ENCODE measurements at places on chromosomes 1 and 21.

GRCh38 chr1:55035904-55036303 is 3.4 kb upstream of the PCSK9 start:
- DNase-seq: no peak

GRCh38 chr1:165169028-165169427 is 187.5 kb downstream of the LMX1A start:
- no peak for DNase-seq

GRCh38 chr1:240230816-240231215 is 139.1 kb downstream of the FMN2 start:
- no peak for DNase-seq

GRCh38 chr1:219071209-219071608 is 102.5 kb upstream of the LYPLAL1 start:
- DNase-seq: no peak

DNA sequence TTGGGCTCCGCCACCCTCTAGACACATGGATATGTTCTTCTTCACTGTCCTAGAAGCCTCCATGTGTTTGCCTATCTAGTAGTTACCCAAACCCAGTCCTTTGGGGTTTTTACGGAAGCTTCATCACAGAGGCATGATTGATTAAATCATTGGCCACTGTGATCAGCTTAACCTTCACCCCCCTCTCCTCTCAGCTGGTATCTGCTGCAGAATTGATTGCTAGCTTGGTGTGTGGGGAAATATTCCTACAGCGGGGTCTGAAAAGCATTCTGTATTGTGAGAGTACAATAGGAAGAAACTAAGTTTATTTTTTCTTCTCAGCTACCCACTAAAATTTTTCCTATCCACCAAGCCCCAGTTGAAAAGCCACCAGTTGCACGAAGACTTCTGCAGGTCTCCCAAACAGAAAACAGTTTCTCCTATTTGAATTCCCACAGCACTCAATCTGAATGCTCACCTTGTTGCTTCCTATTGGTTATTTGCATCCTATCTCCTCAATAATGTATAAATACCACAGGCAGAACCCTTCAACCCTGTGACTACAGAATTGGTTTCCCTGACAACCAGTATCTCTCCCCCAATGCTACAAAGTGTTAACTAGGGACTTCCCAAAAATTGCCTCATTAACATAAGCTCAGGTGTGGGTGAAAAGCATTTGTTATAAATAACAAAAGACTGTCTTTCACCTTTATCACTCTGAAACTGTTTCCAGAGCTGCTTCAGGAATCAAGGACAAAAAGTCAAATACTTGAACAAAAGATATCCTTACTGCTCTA is 9.3 kb upstream of the VANGL1 start:
- no peak for DNase-seq

DNA sequence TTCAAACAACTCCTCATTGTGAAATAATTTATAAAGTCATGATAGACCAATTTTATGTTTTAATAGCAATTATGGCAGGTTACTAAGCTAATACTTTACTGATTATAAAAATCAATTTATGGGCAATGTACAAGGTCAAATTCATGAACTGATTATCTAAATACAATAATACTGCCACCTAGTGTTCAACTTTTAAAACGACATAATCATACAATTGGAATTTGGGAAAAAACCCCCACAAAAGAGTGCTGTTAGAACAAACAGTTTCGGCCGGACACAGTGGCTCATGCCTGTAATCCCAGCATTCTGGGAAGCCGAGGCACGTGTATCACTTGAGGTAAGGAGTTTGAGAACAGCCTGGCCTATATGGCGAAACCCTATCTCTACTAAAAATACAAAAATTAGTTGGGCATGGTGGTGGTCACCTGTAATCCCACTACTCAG is 14.0 kb downstream of the GTF2B start:
- DNase-seq: no peak

GRCh38 chr21:33848249-33848953 is 67.2 kb downstream of the ATP5PO start:
- DNase-seq: no peak

- no peak for DNase-seq
Observed at GRCh38 chr1:45013551-45014209, 1.6 kb downstream of the UROD start.

DNA sequence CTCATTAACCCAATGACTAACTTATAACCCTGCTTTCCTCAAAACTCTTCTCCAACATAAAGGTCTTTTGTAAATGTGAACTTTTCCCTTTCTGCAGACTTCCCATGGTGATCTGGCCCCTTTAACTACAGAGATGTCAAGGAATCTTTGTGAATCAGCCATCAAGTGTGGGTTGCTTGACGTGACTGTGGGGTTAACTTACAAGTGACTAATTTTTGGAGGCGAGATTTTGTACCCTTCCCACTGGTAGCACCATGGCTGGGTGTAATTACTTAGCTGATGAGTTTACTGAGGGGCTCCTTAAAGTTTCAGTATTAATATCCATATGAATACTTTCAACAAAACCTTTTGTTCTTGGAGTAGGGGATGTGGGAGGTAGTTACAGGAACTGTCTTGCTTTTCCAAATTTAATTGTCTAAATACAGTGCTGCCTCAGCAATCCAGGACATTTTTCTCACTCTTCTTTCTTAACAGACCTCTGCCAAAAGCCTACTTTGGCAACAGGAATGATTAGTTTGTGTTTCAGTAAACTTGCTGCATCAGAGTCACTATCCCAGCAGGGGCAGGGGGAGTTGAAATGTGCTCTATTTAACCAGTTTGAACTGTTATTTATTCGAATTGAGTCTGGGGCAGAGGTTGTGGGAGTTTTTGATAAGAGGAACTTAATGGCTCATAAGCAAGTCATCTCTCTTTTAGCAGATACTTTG is 217.3 kb upstream of the FGGY start:
- DNase-seq: peak; percentile 3

DNA sequence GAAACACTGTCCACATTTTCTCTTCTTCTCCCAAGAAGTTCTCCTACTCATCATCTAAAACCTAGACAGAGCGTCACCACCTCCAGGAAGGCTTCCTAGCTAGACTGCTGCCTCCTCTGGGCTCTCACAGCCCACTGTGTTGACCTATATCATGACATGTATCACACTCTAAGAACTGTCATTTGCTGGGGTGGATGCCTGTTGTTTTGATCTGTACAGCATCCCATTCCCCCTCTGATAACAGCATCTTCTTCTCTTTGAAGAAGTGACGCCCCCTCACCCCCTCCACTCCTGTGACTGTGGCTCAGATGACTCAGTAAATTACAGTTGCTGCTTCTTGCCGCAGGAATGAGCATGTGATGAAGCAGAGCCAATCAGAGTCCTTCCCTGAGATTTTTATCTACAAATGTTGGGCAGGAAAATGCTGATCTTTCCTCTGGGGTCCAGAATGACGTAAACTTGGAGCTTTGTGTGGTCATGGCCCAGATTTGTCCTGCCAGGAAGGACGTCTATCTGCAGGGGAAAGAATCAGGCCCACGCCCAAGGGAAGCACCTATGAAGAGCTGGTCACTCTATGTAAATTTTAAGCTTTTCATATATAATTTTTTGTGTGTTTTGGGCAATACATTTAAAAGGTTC is 28.0 kb upstream of the FOXO6 start:
- DNase-seq: peak; percentile 55

GRCh38 chr1:112359961-112360767 is 35.9 kb upstream of the CTTNBP2NL start:
- DNase-seq: no peak

GRCh38 chr1:153475282-153475681 is 14.8 kb upstream of the S100A7 start:
- no peak for DNase-seq

- no peak for DNase-seq
Observed at GRCh38 chr1:200627575-200628222, 7.1 kb upstream of the KIF14 start.

DNA sequence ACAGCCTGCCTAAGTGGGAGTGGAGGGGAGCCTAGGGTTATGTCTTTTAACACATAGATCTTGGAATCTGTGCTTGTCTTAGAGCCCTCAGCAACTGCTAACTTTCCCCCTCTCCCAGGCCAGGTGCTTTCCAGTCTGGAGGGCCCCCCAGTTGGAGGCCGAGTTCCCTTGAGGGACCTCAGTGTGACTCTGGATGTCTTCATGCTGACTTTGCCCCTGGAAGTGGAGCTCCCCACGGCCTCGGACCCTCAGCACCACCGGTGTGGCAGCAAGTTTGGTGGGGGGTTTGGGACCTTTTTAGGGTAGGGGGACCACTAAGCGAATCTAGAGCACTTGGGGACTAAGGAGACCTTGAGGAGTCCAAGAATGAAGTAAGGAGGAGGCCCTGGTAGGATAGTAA is 22.9 kb downstream of the HYI start:
- DNase-seq: no peak

GRCh38 chr1:111182052-111182451 is 18.4 kb downstream of the DENND2D start:
- DNase-seq: no peak

DNA sequence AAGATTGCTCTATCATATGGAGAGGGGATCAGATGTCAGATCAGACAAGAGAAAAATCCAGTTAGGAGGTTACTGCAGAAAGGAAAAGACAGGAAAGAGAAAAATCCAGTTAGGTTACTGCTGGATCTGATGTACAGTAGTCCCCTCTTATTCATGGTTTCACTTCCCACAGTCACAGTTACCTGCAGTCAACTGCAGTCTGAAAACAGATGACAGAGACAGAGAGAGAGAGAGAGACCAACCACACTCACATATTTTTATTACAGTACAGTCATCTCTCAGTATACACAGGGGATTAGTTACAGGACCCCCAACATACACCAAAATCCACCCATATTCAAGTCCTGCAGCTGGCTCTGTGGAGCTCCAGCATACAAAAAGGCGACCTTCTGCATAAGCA is 29.3 kb downstream of the NUP133 start:
- no peak for DNase-seq

GRCh38 chr1:61238359-61238665 is 156.0 kb downstream of the NFIA start:
- no peak for DNase-seq

- no peak for DNase-seq
Observed at GRCh38 chr1:160171354-160171753, 19.0 kb upstream of the CASQ1 start.

- DNase-seq: peak; percentile 91
Observed at GRCh38 chr1:41432481-41433280, 51.8 kb downstream of the EDN2 start.

GRCh38 chr1:223425550-223425949 is 32.3 kb downstream of the CCDC185 start:
- no peak for DNase-seq

- DNase-seq: no peak
Observed at GRCh38 chr1:38444770-38445442, 398.3 kb upstream of the POU3F1 start.

DNA sequence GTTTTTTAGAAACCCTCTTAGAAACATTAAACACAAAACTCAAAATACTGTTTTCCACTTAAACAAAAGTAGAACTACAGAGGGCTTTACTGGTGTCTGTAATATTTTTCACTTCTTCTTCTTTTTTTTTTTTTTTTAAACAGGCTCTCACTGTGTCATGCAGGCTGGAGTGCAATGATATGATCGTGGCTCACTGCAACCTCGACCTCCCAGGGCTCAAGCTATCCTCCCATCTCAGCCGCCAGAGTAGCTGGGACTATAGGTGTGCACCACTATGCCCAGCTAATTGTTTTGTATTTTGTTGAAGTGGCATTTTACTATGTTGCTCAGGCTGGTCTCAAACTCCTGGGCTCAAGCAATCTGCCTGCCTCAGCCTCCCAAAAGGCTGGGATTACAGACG is 194.8 kb downstream of the DAB1 start:
- no peak for DNase-seq

GRCh38 chr1:20233394-20233793 is 47.1 kb upstream of the PLA2G2C start:
- DNase-seq: no peak

DNA sequence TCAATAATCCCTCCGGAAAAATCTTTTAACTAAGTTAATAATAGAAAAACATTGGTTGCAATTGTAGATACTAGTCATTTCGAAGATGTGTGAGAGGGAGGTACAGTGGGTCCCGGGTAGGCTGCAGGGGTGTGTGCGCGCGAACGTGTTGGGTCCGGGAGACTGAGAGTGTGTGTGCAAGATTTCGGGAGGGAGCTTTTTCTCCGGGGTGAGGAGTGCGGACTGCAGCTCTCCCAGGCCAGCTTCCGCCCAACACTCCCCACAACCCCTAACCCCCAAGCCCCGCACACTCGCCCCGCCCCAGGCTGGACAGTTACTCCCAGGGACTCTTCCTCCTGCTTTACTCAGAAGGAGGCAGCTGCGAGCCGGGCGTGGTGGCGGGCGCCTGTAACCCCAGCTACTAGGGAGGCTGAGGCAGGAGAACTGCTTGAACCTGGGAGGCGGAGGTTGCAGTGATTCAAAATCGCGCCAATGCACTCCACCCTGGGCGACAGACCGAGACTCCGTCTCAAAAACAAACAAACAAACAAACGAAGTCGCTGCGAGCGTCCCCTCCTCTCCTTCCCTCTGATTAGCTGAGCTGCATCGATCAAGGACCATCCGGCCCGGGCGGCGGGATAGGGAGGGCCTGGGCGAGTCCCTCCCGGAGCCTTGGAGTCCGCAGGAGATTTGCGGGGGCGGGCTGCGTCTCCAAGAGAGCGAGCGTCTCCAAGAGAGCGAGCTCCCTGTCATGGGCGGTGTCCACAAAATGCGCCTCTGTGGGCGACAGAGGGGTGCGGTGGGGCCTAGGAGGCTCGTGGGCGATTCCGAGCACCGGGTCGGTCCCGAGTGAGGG is 28.3 kb upstream of the PPM1J start:
- DNase-seq: no peak

GRCh38 chr1:247496581-247497285 is 38.8 kb upstream of the OR2B11 start:
- DNase-seq: no peak

DNA sequence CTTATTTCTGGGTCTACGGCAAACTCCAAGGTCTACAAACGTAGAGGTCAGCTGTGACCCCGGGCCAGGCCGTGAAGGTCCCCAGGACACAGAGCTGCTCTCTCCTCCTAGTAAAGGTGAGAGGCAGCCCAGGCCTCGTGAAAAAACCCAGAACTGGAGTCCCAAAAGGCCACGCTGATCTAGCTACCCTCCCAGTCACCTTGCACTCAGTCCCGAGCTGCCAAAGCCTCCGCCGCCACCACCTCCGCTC is 125 bp downstream of the ATP5PF start:
- DNase-seq: no peak

- DNase-seq: no peak
Observed at GRCh38 chr1:208058756-208059155, 147.8 kb upstream of the CD34 start.

DNA sequence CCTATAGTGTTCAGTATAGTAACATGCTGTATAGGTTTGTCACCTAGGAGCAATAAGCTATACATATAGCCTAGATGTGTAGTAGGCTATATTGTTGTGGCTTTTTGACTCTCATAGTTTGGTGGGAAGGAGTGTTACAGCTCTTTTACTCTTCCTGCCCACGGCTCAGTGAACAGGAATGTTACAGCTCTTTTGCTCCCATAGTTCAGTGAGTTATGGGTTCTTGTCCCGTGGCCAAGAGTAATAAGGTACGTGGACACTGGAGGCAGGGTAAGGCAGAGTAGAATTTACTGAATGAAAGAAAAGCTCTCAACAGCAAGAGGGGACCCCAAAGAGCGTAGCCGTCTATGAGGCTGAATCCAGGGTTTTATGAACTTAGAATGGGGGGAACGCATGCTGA is 734.3 kb downstream of the ADGRL2 start:
- no peak for DNase-seq
